ENCODE measurements at places on chromosomes 16 and 17.

DNA sequence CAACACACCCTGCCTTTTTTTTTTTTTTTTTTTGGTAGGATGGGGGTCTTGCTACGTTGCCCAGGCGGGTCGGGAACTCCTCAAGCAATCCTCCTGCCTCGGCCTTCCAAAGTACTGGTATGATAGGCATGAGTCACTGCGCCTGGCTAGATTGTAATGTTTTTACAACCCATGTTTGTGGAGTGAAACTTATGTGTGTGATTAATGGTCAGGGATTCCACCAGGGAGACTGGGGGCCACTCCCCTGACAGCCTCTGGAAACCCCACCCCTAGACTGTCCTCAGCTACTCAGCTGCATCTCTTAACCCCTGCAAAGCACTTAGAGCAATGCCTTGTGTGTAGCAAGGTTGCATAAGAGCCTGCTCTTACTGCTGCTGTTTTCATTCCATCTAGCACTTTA lies 220.5 kb downstream of the PARN start:
- DNase-seq, result no peak

- DNase-seq, result peak; percentile 46
Measured at GRCh38 chr16:83744441-83744981, 63.3 kb upstream of the HSBP1 start.

DNA sequence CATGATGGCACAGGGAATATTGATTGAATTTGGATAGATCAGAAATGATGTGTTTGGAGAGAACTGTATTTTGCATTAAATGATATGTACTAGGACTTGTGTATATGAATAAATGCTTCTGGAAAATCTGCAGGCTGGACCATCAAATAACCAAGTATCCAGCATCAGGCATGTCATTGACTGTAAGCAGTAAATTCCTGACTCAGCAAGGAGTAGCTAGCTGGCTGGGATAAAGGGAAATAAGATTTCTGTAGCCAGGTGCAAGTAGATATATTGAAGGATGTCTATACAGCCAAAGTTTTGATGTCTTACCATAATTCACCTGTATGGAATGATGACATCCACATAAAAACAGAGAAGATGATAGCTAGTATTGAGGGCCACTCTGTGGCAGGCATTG lies 809.6 kb downstream of the CDH11 start:
- no peak for DNase-seq

- DNase-seq, result no peak
Measured at GRCh38 chr17:44496815-44497214, 6.4 kb downstream of the GPATCH8 start.

DNA sequence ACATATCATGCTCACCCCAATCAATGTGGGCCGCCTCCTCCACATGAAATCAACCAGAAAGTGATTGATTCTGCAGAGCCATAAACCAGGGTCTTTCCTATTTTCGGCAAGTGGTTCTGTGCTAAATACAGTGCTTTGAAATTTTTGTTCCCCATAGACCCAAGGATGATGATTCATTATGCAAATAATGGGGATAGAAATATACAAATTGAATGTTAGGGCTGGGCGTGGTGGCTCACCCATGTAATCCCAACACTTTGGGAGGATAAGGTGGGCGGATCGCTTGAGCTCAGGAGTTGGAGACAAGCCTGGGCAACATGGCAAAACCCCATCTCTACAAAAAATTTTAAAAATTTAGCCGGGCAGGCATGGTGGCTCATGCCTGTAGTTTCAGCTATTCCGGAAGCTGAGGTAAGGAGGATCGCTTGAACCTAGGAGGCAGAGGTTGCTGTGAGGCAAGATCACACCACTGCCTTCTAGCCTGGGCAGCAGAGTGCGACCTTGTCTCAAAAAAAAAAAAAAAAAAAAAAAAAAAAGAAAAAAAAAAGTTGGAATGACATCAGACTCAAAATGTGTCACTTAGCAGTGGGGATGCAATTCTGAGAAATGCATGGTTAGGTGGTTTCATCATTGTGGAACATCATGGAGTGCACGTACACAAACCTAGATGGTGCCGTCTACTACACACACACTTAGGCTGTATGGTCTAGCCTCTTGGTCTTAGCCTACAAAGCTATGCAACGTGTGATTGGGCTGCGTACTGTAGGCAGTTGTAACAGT lies 581.7 kb downstream of the MAF start:
- no peak for DNase-seq

DNA sequence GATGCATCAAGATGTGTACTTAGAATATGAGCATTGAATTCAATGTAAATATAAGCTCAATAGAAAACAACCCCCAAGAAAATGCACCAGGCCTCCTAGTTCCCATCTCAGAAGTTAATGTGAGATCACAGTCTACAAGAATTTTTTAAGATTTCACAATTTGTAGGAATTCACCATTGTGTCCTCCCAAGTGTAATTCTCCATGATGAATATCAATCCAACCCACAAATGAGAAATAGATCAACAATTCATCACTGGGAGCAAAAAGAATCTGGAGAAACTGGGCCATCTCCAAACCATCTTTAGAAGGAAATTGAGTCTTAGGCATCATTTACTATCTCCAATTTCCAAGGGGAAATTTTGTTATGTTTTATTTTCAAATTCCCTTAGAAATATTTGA lies 310.5 kb upstream of the GOT2 start:
- DNase-seq, result no peak

- DNase-seq, result peak; percentile 56
Measured at GRCh38 chr17:81906476-81907218, 4.6 kb downstream of the PCYT2 start.

- no peak for DNase-seq
Measured at GRCh38 chr16:28883221-28883996, 5.1 kb downstream of the ATP2A1 start.

- DNase-seq, result no peak
Measured at GRCh38 chr17:81932333-81932983, 4.6 kb downstream of the PYCR1 start.

- DNase-seq, result no peak
Measured at GRCh38 chr17:74541176-74542111, 4.5 kb downstream of the CD300C start.

DNA sequence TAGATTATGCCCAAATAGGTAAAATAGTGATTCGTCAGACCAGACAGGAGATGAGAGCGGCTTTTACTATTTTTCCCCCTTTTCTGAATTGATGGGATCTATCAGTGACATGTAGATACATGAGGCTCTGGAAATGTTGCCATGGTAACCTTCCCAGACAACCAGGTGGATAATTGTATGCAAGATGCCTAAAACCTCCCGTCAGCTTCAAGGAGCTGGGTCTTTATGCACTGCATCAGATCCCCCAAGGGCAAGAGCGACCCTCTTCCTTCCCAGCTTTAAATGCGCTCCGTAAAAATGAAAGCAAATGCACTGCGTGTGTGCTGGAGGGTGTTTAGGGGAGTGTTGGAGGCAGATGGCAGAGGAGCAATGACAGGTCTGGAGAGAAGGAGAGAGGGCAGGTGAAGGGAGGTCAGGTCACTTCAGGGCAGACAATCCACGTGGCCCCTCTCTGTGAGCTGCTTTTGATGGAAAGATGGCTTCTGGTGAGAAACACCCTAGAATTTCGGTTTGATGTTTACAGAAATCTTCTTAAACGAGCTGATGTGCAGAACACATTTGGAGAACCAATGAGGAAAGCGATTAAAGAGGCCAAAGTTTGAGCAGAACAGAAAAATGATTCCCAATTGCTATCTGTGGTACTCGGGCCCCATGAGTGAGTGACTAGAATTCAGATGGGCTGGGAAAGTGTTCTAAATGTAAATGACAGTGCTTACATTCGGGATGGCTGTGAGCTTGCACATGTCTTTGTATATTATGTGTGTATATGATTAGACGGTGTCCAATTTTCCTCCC lies 461.7 kb upstream of the HSBP1 start:
- DNase-seq, result no peak

DNA sequence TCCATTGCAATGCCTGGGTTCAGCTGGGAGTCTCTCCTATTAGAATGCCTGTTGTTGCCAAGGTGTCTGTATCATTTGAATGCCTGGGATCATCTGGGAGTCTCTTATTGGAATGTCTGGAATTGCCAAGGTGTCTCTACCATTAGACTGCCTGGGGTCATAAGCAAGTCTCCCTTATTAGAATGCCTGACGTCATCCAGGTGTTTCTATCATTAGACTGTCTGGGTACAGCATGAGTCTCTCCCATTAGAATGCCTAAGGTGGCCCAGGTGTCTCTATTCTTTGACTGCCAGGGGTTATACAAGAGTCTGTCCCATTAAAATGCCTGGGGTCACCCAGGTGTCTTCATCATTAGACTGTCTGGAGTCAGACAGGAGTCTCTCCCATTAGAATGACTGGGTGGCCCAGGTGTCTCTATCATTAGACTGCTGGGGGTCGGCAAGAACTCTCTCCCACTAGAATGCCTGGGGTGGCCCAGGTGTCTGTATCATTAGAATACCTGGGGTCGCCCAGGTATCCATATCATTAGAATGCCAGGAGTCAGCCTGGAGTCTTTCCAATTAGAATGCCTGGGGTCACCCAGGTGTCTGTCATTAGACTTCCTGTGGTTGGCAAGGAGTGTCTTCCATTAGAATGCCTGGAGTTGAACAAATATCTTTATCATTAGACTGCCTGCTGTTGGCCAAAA lies 2274.0 kb downstream of the TP53TG3F start:
- DNase-seq, result no peak

DNA sequence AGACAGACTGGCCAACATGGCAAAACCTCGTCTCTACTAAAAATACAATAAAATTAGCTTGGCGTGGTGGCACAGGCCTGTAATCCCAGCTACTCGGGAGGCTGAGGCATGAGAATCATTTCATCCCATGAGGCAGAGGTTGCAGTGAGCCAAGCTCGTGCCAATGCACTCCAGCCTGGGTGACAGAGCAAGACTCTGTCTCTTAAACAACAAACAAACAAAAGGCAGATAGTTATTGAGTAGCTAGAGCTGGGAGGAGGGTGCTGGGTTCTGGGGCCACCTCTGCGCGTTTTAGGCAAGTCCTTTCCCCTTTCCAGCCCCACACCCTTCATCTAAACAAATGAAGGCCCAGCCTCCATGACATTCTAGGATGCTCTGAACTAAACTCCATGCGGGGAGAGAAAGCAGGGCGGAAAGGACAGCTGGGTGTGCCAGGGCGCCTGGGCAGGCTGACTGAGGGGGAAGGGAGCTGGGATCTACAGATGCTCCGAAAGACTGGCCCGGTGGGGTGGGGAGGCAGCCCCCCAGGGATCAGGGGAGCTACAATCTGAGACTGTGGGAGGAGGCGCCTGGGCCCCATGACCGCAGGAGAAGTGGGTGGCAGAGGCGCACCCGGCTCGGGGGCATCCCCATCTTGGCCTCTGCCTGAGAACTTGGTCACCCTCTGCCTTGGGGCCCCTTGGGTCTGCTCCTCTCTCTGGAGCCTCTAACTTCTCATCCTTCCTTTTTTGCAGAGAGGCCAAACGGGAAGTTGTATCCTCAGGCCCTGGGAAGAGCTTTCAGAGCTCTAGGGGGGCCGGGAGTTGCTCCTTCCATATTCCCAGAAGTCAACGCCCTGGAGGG lies 910 bp downstream of the ITGAL start:
- no peak for DNase-seq

- no peak for DNase-seq
Measured at GRCh38 chr16:27315333-27316037, 1.7 kb downstream of the IL4R start.

DNA sequence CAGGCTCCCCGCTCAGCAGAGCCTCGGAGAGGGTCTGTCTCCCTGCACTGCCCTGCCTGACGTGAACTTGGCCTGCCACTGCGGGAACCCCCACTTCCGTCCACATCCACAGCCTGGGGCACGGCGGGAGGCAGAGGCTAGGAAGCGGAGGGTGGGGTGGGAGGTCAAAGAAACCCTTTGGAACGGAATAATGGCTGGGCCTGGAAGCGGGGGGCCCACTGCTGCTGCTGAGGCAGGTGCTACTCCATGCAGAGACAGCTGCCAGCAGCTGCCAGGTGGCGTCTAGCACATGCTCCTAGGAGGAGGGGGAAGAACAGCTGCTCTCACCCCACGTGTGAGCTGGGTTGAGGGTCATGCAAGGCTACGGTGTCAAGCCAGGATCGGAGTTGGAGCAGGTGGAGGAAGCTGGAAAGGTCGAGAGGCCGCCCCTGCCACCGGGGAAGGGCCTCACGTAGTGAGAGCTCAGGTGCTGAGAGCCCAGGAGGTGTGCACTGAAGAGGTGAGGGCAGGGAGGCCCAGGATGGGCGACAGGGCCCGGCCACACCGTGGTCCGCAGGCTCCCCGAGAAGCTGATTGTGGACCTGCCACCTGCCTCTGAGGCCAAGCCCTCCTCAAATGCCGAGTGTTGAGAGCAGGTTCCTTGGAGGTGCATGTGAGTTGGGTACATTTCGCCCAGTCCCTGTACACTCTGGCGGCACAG lies 9.8 kb downstream of the FSCN2 start:
- no peak for DNase-seq

DNA sequence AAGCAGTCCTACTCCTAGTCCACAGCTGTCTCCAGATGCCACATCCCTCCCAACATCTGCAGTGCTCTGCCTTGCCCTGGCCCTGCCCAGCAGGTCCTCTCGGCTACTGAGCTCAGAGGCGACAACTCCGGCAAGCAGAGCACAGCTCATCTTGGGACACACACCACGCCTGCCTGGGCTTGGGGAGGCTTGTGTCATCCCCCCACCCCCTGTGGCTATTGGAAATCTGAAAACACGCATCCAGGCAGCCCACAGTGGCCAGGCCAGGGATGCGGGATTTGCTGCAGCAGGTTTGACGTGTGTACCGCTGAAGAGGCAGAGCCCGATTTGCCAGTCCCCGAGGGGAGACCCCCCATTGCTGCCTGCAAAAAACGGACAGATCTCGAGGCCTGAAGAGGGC lies 25.4 kb downstream of the MXRA7 start:
- DNase-seq, result no peak

GRCh38 chr17:74898376-74898946 lies 5.0 kb upstream of the FADS6 start:
- DNase-seq, result no peak

DNA sequence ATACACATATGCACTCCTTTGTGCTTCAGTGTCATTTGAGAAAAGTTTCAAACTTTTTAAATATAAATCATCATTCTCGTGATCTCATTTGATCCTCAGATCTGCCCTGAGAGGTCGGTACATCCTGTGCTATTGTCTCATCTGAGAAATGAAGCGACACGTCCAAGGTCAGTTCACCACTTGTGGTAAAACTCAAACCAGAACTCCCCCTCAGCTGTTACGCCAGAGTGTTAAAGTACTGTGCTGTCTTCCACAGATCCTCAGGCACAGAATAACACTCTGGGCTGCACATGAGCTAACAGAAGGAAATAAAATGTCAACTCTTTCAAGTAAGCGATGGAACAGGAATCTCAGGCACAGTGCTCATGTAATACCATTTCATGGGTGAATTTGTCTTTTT lies 31.4 kb downstream of the ANKFN1 start:
- DNase-seq, result no peak

- no peak for DNase-seq
Measured at GRCh38 chr17:73387746-73388577, 76.2 kb upstream of the CDC42EP4 start.
